ENCODE measurements at places on chromosomes 6 and 20. TPM values are rescaled to one million over a fixed set of nuclear protein-coding genes. Genes with fewer than 3 reads are reported as not detected.

Gene SULF2
- 388 TPM for total RNA-seq

Gene FBXO30
- 18.9 TPM for total RNA-seq

Gene SIRPB1
- total RNA-seq, result 0.16 TPM

Gene SLC17A2
- not detected for total RNA-seq

Gene HLA-DRA
- 2.9 TPM for total RNA-seq

Gene MMP24
- 0.38 TPM for total RNA-seq

All from bladder microvascular endothelial cell (primary cell).